Dermis blood vessel endothelial cell (primary cell): ENCODE measurements at places on chromosomes 3 and 15.
A peak's percentile ranks its signal among the peaks of the same experiment; 100 is the strongest.

- DNase-seq: no peak
These were observed 615.0 kb upstream of the NECTIN3 start for GRCh38 chr3:110456438-110457138.

- DNase-seq: no peak
These were observed 88.6 kb upstream of the CACNA2D3 start for GRCh38 chr3:54033761-54034160.

DNA sequence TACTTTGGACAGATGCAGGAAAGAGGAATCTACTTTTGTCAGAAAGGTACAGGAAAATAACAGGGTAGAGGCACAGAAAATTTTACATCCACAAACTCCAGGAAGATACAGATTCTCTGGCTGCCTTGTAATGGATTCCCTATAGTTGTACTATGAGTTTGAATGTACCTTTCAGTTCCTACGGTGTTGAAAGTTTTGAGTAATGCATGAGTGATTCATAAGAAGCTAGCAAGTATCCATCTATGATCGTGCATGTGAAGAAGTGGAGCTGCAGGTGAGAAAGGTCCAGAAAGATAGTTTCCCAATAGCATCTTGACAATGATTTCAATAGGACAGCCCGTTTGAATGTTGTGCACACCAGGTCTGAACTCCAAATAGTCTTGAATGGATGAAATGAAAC lies 786.5 kb upstream of the ROBO1 start:
- no peak for DNase-seq

DNA sequence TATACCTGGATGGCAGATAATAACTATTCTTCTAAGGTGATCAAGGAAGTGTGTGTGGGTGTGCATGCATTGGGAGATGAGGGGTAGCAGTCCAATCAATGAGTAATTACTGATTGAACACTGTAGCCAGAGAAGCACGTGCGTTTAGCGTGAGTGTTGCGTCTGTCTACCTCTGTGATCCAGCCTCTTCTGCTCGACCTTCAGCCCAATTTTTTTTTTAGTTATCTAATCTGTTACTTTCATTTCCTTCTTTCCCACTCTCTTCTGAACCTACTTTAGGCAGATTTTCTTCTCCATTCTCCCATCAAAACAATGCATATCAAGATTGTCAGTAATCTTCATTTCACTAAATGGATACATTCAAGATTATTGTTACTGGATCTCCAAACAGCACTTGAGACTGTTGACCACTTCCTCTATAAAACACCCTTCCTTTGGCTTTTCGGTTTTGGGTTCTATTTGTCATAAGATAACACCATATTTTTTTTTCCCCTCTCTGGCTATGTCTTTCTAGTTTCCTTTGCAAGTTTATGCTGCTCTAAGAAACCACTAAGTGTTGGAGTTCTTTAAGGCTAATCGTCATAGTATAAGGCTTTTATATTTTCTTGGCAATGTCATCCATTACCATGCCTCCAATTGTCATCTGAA lies 41.0 kb downstream of the MCTP2 start:
- no peak for DNase-seq

- DNase-seq: peak; percentile 8
These were observed 2.0 kb upstream of the ZNF710 start for GRCh38 chr15:89998923-89999675.

DNA sequence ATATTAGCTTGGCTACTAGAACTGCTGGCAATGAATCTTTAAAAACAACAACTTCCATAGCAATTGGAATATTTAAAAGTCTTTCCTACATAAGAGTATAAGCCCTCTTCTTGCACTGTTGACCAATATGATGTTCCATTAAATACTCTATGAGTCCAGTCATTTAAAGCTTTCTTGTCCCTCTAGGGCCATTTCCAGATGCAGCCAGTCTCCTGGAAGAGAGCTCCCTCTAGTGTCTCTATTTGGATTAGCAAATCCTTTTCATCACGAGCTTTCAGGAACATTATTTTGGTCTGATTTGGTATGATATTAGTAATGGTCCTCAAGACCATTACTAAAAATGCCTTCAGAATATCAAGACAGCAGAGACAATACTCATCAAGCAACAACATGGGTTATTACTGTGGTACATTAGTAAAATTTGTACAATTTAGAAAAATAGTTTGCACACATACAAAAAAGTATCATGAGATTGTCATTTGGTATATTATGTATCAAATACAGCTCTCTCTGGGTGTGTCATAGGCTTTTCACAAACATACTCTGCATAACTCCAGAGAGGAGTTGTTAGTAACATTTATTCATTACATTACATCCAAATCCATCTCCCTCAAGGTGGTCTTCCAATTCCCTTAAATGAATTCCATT lies 101.3 kb downstream of the DPH6 start:
- DNase-seq: peak; percentile 77
